CD4-positive, CD25-positive, alpha-beta regulatory T cell (primary cell): ENCODE measurements at places on chromosomes 1 and 21. TPM values are rescaled to one million over a fixed set of nuclear protein-coding genes. Genes with fewer than 3 reads are reported as not detected.

GRCh38 chr1:92536211-92536979 is 49.7 kb upstream of the GFI1 start:
- DNase-seq: no peak

GRCh38 chr1:221672965-221673364 is 68.9 kb downstream of the DUSP10 start:
- no peak for DNase-seq

DNA sequence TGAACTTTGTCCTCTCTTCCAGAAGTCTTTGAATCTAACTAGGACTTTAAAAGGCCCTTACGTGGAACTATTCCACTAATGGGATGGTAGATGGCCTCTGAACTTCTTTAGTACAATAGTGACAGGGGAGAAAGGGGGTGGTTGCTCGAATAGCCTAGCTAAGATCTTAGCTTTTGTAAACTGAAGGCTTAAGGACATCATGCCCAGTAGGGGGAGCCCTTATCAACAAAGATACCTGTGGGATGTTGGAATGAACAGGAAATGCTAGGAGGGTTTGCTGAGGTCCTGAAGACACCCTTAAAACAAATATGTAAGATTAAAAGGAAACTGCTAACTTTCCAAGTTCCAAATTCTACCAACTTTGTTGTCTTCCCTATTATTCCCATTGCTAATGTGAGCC is 33.2 kb downstream of the NHLH2 start:
- peak; percentile 9 for DNase-seq

- DNase-seq: no peak
These were observed 14.9 kb upstream of the IER5 start for GRCh38 chr1:181073638-181074037.

DNA sequence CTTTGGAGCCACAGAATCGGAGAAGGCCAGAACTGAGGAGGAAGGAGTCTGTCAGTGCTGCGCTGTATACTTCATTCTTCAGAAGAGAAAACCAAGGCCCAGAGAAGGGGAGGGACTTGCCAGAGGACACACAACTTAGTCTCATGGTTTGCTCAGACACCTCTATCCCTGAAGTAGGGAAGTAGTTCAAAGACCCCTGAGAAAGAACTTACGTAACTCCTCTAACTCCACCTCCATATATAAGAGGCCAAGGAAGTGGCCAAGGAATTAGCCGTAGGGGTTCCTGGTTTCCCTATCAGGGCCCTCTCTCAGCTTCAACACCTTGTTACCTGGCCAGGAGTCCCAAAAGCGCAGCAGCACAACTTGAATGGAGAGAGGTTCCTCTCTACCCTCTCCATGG is 580 bp upstream of the NECTIN4 start:
- DNase-seq: no peak

GRCh38 chr1:24705260-24706073 is 39.8 kb upstream of the CLIC4 start:
- DNase-seq: peak; percentile 23

GRCh38 chr1:87989346-87989745 is 660.7 kb downstream of the LMO4 start:
- DNase-seq: no peak

DNA sequence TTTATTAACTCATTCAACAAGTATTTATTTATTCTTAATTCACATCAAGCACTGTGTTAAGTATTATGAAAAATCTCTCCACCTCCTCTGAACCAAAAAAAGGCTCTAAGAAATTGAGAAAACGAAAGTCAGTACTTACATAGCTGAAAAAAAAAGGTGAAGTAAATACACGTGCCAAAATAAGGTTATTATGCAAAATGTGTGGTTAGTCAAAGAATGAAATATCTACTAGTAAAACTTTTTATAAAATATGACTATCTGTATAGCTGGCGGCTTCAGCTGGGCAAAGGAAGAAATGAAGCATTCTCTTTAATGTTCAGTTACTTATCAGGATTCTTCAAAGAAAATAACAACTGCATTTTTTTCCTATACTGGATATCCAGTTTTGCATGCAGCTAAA is 35.5 kb upstream of the ASPM start:
- no peak for DNase-seq

GRCh38 chr21:45988366-45989347 is 7.1 kb downstream of the COL6A1 start:
- DNase-seq: no peak

DNA sequence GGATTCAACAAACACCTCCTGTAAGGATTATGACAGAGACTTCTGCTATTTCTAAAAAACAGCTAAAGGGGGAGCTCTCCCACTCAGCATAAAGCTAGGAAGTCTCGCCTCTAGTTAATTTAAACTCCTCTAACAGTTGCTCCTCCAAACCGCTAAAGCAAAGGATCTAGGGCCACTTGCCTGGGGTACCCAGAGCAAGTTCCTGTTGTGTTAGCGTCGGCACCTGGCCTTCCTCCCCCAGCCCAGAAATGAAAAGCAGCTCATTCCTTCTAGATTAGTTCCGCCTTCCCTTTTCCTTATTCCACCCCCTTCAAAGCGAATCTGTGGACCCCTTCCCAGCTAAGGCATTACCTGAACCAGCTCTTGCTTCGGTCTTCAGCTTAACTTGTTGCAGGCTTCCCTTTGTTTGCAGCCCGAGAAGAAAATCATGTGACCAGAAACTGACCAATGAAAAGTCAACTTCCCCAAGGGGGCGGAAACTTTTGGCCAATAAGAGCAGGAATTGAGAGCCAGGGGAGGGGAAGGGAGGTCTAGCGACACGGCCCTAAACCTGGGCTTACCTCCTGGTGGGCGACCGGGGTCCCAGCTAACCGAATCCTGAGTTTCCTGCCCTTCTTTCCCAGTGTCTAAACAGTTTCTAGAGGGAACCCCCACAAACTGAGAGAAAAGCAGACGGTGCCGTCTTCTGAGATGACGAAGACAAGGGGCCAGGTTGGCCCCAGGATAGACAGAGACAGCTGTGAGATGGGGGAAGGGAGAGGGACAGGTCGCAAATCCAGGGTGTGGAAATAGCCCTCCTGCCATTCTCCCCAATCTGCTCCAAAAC is at the start of gene PBXIP1:
TSS of gene PBXIP1 (minus strand) at position 382 of the 826 bp plus-strand sequence. CDS start 2,378 bp downstream, outside the sequence.
- peak; percentile 95 for DNase-seq

GRCh38 chr21:18275781-18276180 is 31.1 kb downstream of the CHODL start:
- no peak for DNase-seq

GRCh38 chr21:45014747-45015468 is 59.5 kb upstream of the ADARB1 start:
- no peak for DNase-seq

GRCh38 chr1:211895126-211895759 is 64.7 kb upstream of the LPGAT1 start:
- no peak for DNase-seq

GRCh38 chr1:30745834-30746208 is 11.8 kb downstream of the LAPTM5 start:
- DNase-seq: no peak

- DNase-seq: no peak
These were observed 186.3 kb upstream of the BRINP3 start for GRCh38 chr1:190663962-190664361.

DNA sequence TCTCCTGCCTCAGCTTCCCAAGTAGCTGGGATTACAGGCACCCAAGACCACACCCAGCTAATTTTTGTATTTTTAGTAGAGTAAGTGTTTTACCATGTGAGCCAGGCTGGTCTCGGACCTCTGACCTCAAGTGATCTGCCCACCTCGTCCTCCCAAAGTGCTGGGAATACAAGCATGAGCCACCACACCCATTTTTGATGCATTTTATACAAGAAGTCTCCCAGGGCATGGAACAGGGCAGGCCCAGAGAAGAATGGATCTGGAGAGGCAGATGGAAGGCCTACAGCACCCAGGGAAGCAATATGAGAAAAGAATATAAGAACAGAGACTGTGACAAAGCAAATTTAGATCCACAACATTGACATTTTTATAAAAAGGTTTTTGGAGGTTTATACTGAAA is 18.8 kb upstream of the IFNAR1 start:
- no peak for DNase-seq

DNA sequence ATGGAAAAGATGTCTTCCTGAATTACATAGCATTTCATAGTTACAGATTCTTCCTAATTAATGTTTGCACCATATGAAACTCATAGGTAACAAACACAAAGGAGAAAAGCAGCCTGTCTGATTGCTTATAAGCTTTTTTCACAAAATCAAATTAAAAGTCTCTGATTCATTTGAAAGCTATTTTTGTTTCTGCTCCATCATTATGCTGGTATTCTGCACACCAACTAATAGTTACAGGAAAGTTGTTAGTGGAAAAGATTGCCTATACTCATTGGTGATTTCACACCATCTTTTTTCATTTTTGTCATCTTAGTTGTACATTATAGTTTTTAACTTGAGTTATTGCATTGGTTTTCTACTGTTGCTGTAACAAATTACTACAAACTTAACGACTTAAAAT is 70.0 kb downstream of the PRKAA2 start:
- DNase-seq: no peak

IVL gene
- total RNA-seq: not detected

AQP10 gene
- 0.81 TPM for total RNA-seq

KIF17 gene
- not detected for total RNA-seq

OR10Z1 gene
- not detected for total RNA-seq

EDN2 gene
- 0.52 TPM for total RNA-seq

S100A12 gene
- total RNA-seq: not detected

ELOA gene
- 42.0 TPM for total RNA-seq

BRWD1 gene
- 110 TPM for total RNA-seq

TNFSF18 gene
- not detected for total RNA-seq

PLA2G4A gene
- total RNA-seq: not detected

KRTAP13-2 gene
- not detected for total RNA-seq
